ENCODE measurements at places on chromosomes 2 and 18. TPM values are rescaled to one million over a fixed set of nuclear protein-coding genes. Genes with fewer than 3 reads are reported as not detected.

DNA sequence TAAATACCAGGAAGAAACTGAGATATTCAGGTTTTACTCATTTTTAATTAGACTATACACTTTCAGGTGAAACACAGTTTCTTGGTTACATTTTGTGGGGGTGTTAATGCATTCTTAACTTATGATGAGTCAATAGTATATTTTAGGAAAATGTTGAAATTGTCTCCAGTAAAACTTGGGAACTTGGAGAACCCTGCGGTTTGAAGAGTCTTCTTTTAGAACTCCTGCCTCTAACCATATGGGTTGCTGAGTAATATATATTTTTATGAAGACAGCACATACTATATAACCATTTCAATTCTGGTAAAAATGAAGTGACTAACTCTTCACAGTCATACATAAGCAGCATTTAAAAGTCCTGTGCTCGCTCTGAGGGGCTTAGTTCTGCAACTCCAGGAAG, 308.2 kb upstream of the LRATD1 start:
- H3K27me3 ChIP-seq = no peaks in the 10 kb centered on the region
- no peak overlapping the region for H3K27ac ChIP-seq

DNA sequence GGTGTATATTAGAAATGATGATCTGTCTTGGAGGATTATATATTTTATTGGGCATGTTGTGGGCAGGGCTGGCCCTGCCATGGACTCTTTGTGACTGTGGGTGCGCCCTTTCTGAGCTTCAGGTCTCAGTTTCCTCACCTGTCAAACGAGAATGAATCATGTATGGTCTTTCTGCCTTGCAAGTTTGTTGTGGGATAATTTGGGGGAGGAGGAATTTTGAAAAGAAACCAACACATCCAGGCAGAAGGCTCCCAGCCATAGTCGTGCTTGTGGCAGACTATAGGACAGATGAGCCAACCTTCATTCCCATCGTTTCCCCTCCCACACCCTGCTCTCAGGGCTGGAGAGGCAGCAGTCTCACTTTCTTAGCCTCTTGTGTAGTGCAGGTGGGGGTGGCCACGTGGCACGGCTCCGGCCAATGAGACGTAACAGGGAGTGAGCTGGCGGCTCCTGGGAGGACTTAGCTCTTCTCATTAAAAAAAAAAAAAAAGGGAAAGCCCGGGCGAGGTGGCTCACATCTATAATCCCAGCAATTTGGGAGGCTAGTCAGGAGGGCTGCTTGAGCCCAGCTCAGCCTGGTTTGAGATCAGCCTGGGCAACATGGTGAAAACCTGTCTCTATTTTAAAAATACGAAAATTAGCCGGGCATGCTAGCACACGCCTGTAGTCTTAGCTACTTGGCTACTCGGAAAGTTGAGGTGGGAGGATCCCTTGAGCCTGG, 63.1 kb downstream of the RHOB start:
- H3K36me3 ChIP-seq = no peaks in the 10 kb centered on the region
- no peaks in the 10 kb centered on the region for H3K27me3 ChIP-seq
- DNase-seq = peak; percentile 71
- peak overlapping the region; percentile 14 for H3K4me3 ChIP-seq
- no peak overlapping the region for H3K27ac ChIP-seq

DNA sequence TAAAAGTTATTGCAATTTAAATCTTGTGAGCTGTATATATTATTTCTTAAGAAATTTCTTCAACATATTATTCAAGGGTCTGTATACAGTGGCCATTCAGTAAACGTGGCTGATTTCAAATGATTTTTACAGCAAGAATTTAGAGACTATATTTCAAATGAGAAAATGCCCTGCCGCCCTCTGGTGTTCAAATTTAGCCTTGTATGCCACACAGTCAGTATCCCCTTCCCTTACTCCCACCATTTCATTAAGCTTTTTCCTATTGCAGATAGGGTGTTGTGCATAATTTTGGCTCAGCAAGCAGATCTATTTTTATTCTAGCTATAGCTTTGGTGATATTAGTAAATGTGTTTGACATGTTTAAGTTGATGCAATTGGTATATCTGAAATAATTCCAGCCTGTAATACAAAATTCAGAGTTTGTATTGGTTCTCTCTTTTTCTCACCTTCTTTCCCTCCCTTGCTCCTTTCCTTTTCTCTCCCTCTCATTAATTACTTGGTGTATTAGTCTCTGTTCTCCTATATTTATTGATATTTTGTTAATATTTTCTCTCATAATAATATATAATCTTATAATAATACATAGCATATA, 22.8 kb upstream of the SCN7A start:
- H3K27ac ChIP-seq = no peak overlapping the region
- DNase-seq = peak; percentile 72
- H3K27me3 ChIP-seq = no peaks in the 10 kb centered on the region
- no peaks in the 10 kb centered on the region for H3K4me1 ChIP-seq
- no peak overlapping the region for H3K4me3 ChIP-seq

DNA sequence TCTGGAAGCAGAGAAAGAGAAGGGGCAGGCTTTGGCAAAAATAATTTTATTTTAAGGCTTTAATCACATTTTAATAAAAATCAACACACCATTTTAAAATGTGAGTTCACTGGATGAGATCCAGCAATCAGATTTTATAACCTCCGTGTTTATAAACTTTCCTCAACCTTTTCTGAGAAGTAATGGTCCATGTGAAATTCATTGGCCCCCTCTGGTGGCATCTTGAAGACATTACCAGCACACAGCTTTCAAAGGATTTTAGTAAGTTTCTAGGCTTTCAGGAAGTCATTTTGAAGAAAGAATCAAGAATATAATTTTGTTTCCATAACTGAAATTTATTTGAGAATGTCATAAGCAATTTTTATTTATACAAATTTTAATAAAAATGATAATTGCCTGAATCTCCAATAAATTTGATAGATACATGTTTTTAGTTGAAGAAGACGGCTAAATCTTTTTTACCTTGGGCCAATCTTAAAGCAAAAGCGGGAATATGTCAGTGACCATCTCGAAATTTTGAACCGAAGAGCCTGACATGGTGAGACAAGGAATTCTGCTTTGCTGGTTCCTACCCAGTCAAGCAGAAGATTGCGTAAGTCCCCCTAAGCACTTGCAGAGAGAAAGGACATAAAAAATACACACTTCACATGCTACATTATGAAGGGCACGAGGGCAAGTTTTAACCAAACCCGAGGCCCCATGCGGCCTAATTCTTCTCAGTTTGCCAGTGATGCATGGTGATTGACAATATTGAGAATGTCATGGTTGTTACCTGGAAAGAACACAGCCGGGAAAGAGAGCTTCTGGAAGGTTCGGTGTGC, 128.4 kb upstream of the CBLN2 start:
- no peaks in the 10 kb centered on the region for H3K36me3 ChIP-seq
- no peak overlapping the region for H3K27ac ChIP-seq
- H3K4me3 ChIP-seq = no peak overlapping the region
- DNase-seq = no peak

- no peak overlapping the region for H3K4me3 ChIP-seq
- no peaks in the 10 kb centered on the region for H3K36me3 ChIP-seq
- no peaks in the 10 kb centered on the region for H3K27me3 ChIP-seq
- H3K4me1 ChIP-seq = no peaks in the 10 kb centered on the region
These were observed 295.8 kb upstream of the ACVR2A start for GRCh38 chr2:147549054-147549453.

GRCh38 chr2:166293984-166294383, 81.8 kb downstream of the SCN9A start:
- H3K4me3 ChIP-seq = no peak overlapping the region
- no peaks in the 10 kb centered on the region for H3K27me3 ChIP-seq
- no peaks in the 10 kb centered on the region for H3K36me3 ChIP-seq
- H3K27ac ChIP-seq = no peak overlapping the region
- no peak for DNase-seq

GRCh38 chr2:240137596-240138253, 1.6 kb upstream of the COPS9 start:
- no peaks in the 10 kb centered on the region for H3K27me3 ChIP-seq
- H3K4me3 ChIP-seq = no peak overlapping the region
- peaks cover 12% of the 10 kb centered on the region for H3K4me1 ChIP-seq
- H3K36me3 ChIP-seq = peaks cover 12% of the 10 kb centered on the region
- no peak for DNase-seq

GRCh38 chr2:232887171-232887850, 17.2 kb downstream of the SNORC start:
- H3K27ac ChIP-seq = no peak overlapping the region
- H3K4me3 ChIP-seq = no peak overlapping the region
- peaks cover 41% of the 10 kb centered on the region for H3K27me3 ChIP-seq

DNA sequence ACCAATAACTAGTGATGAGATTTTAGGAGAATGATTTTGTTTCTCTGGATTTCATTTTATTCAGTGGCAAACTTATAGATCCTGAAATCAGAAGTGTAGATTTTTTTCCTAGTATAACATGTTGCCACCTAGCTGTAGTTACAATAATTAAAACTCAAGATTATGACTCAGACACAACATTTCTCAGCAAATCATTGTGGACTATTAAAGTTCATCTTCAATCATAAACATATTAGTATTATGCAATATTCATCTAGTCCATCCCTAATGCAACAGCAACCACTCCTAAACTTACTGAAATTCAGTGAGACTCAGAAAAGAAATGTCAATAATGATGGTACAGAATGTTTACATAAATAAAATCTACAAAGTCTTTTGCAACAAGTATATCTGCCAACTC, 51.3 kb downstream of the USP34 start:
- no peak overlapping the region for H3K27ac ChIP-seq
- no peaks in the 10 kb centered on the region for H3K27me3 ChIP-seq
- H3K4me1 ChIP-seq = peaks cover 22% of the 10 kb centered on the region
- DNase-seq = no peak
- peaks cover 9% of the 10 kb centered on the region for H3K36me3 ChIP-seq

GRCh38 chr2:195333869-195334268, 323.2 kb upstream of the SLC39A10 start:
- no peaks in the 10 kb centered on the region for H3K36me3 ChIP-seq
- no peaks in the 10 kb centered on the region for H3K27me3 ChIP-seq
- H3K4me1 ChIP-seq = no peaks in the 10 kb centered on the region
- no peak for DNase-seq
- no peak overlapping the region for H3K27ac ChIP-seq

DNA sequence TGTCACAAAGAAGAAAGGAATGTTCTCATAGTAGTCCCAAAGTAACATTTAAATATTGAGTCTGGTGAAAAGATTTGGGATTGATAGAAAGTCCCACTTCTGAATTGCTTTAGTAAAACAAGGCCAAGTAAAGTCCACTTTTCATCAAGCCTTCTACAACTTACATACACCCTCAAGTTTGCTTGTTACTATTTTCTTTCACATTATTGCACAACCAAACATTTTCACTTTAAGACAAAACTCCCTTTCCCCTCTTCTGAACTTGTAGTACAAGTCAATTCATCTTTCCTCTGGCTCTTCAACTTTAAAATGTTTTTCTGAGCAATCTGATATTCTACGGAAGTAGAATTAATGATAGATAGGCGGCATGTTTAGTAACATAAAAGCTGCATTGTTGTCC, 11.0 kb downstream of the MAIP1 start:
- no peak for DNase-seq
- no peaks in the 10 kb centered on the region for H3K4me1 ChIP-seq
- peaks cover 76% of the 10 kb centered on the region for H3K36me3 ChIP-seq

DNA sequence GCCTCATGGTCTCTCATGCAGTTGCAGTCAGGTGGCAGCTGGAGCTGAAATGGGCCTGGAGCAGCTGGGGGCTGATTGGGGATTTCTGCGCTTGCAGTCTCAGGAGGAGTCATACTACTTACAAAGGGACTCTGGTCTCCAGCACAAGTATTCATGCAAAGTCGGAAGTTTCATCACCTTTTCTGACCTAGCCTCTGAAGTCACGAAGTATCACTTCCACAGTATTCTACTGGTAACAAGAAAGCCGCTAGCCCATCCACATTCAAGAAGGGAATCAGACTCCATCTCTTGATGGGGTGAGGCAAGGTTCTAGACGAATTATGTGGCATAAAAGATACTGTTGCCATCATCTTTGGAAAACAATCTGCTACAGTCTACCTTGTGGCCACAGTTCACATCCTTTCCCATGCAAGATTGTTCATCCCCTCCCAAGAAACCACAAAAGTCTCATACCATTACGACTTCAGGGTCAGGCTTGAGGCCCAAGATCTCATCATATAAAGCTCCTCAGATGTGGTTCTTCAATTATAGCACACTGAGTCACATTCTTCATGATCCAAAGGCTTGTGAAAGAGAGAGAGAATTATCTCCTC, 95.3 kb downstream of the SMC6 start:
- no peaks in the 10 kb centered on the region for H3K4me1 ChIP-seq
- H3K4me3 ChIP-seq = no peak overlapping the region
- DNase-seq = no peak
- no peaks in the 10 kb centered on the region for H3K27me3 ChIP-seq

DLX1 gene
- total RNA-seq = not detected

MALT1 gene
- 12.9 TPM for total RNA-seq

FAM117B gene
- total RNA-seq = 21.0 TPM

NDC80 gene
- total RNA-seq = 3.6 TPM

SOCS6 gene
- 29.6 TPM for total RNA-seq

IL1F10 gene
- total RNA-seq = not detected

EPAS1 gene
- total RNA-seq = 217 TPM

PRKAG3 gene
- total RNA-seq = not detected

PCARE gene
- total RNA-seq = not detected

SCLY gene
- total RNA-seq = 7.2 TPM

SLC19A3 gene
- total RNA-seq = 2.8 TPM

Data from stomach (tissue), 19 donors.